Hematopoietic multipotent progenitor cell treated with erythropoietin and hydrocortisone succinate and interleukin-3 and kit ligand, for 4 days (in vitro differentiated cells): ENCODE measurements at places on chromosomes 5 and 9.

DNA sequence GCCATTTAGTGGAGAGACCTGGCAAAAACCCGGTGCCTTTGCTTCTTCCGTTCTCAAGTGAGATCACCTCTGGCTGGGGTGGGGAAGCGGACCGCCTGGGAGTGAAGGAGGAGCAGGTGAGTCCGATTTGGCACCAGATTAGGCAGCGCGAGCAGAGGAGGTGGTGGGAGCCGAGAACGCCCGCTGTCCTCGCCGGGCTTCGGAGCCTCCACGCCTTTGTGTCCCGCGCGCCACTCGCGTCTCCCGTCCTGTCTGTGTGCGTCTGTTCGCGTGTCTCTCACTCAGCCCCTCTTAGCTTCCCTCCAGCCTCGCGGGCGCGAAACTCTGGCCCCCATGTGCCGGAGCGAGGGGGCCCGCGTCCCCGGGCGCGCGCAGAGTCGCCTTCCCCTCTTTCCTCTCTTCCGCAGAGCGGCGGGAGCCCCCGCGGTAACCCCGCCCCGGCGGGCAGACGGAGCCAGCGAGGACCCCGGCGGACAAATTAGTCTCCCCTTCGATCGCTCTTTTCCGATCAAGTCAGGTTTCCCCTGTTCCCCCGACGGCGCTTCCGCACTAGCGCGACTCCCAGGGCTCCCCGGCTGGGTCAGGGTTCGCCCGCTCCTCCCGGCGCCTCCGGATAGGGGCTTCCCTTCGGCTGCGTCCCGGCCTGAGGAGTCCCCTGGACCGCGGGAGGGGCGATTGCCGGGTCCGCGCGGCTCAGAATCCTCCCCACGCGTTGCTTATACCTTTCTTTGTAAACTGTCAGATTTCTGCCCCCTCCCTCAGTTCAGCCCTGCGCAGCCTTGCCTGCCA lies 7.1 kb downstream of the POU4F3 start:
- no peak for DNase-seq

- no peak for DNase-seq
Measured at GRCh38 chr5:109938453-109938852, 248.7 kb downstream of the MAN2A1 start.

- no peak for DNase-seq
Measured at GRCh38 chr9:20662156-20662555, 21.9 kb upstream of the FOCAD start.

DNA sequence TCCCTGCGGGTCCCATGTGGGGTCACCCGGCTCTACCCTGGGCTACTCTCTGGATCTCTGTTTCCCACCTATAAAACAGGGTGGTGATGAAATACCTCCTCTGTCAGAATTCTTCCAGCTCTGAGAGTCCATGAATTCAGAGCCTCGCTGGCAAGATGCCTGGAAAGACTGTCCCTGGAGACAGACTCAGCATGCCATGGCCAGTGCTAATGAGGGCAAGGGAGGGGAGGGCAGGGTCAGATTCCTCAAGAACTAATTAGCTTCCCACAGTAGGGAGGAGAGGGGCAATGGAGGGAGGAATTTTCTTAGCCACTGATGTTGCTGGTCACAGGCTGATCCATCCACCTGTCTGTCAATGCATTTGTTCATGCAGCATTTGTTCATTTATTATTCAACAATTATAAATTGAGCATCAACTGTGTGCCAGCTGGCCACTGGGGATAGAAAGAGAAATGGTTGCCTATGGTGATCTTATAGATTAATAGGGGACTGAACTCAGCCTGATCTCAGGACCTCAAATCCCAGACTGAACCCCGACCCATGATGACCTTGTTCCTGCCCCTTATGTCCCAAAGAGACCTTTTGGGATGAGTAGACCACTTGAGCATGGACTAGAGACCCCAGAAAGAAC lies 4.7 kb downstream of the SYNPO start:
- no peak for DNase-seq

GRCh38 chr5:98776066-98776705 lies 2.7 kb downstream of the RGMB start:
- DNase-seq: no peak

DNA sequence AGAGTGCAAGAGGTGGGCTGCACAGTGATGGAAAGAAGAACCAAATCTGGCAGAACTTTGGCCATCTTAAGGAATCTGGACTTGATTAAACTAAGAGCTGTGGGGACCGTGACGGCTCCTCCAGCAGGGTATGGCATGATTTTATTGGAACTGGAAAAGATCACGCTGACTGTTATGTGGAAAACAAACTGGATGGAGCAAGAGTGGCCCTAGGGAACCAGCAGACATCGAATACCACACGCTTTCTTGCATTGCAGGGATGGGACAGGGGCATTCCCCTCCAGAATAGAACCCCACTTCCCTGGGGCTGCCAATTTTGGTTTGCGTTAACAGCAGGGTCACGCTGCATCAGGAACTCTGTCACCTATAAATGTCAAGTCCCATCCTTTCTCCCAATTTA lies 38.8 kb downstream of the INSYN2B start:
- DNase-seq: no peak

- DNase-seq: no peak
Measured at GRCh38 chr5:136025900-136026299, 2.9 kb upstream of the TGFBI start.

DNA sequence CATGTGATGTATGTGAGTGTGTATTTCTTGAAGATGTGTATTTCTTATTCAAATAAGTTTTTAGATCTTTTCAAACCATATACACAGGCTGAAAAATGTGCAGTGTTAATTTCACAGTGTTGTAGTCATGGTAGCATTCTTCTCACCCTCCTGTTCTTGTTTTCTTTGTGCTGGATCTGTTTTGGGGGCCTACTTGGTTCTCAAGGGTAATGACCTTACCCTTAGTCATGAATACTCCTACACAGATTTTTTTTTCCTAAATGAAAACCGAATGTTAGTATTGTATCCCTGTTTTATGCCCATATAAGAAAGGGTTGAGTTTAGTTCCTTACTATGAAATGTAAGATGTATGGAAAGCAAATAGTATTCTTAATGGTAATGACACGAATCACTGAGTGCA lies 88.0 kb downstream of the SLC44A1 start:
- DNase-seq: no peak
